CD14-positive monocyte (primary cell): ENCODE measurements at places on chromosomes 5 and 9.

- no peak for DNase-seq
These were observed 33.7 kb downstream of the ADAMTS2 start for GRCh38 chr5:179311581-179311980.

DNA sequence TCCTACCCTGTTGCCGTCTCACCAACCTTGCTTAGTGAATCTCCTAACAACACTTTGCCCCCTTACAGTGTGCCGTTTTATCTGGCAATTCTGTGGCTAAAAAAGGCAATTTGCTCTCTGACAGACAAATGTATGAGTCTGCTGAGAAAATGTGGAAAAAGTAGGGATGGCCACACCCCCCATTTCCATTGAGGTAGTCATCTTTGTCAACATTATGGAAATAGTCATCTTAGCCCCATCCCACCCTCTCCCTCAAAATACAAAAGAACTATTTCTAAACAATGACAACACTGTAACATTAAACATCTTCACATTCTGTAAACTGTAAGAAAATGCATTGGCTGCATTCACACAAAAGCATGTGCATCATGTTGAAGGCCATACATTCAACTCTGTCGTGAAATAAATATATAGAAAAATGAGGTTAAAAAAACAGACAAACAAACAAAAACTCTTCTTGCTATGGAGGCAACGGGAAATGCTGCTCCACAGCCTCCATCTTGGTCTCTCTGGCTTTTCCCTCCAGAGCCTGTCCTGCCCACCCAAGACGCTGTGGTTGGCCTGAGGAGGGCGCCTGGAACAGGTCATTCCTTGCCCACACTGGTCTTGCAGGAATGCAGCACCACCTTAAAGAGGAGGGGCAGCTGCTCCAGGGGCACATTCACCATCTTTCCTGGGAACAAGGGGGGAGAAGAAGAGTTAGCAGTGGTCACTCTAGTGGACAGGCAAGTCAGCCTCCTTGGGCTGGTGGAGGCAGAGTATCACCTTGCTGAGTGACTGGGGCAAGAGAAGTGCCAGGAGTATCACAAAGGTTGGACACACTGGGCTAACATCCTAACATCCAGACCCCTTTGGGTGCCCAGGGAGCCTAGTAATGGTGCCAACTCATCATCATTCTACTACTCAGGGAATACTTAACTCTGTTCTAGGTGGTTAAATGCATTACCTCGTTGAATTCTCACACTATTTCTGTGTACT, 15.2 kb upstream of the NR5A1 start:
- DNase-seq: no peak

- no peak for DNase-seq
These were observed 92.5 kb upstream of the RARS1 start for GRCh38 chr5:168393773-168394172.

GRCh38 chr5:66333192-66333591, 189.1 kb downstream of the SREK1 start:
- DNase-seq: no peak

DNA sequence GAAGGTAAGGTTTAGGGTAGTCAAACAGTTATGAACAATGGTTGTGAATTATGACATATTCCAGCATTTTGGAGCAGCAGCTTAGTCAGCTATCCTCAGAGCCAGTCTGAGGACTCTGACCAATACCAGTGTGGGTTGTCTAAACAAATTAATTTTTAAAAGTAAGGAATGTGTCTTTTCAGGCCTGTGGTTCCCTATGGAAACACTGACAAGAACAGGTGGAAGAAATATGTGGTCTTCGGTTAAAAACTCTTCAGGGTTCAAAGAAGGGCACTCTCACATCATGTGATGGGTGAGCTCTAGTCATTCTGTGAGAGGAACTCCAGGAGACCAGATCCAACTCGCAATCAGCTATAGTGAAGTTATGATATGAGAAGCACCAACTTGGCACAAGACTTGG, 33.5 kb upstream of the ALDOB start:
- DNase-seq: no peak

DNA sequence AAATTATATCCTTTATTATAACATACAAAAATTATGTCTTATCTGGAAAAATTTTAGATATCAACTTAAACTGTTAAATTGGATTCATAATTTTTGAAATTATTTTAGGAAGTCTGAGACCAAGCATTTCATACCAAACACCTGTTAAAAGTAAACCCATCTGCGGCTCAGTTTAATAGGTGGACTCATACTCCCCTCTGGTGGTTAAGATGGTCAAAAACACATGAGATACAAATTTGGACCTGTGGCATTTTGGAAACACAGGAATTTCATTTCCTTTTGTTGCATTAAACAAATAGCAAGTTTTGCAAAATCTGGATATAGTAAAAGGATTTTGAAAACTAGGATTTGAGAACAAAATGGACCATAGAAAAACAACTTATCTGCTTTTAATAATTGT, 53.7 kb downstream of the RGMB start:
- no peak for DNase-seq
